Urothelium cell line (cell line): ENCODE measurements at places on chromosomes 7 and 10.

DNA sequence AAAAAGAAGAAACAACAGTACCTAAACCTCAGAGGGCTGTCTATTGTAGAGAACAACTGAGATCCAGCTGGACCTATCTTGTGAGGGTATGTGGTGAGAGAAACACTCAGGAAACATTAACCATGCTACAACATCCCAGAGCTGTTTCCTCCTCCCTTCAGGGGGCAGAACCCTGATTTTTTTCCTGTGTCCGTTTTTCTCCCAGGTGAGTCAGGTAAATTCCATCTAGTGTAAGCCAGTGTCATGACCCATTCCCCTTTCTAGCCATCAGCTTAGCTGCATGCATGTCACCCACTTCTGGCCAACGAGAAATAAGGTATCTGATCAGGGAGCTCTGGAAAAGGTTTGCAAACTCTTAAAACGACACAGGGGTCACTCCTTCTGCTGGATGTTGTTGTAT is 103.8 kb downstream of the DNMBP start:
- no peak for DNase-seq

DNA sequence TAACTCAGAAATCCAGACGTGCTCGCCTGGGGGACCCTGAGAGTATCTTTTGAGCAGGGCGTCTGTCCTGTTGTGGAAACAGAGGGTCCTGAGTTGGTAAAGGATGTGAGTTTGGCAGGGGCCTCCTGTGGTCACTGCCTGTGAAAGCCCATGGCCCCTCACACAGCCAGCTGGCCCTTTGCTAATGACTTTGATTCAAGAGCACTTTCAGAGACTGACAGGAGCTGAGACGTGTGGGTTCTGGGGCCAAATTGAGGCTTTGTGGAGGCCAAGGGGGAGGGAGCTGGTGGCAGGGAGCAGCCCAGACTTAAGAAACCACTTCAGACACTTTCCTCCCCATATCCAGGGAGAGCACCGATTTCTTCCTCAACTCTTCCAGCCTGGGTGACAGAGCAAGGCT is 459.4 kb upstream of the FOXK1 start:
- no peak for DNase-seq

DNA sequence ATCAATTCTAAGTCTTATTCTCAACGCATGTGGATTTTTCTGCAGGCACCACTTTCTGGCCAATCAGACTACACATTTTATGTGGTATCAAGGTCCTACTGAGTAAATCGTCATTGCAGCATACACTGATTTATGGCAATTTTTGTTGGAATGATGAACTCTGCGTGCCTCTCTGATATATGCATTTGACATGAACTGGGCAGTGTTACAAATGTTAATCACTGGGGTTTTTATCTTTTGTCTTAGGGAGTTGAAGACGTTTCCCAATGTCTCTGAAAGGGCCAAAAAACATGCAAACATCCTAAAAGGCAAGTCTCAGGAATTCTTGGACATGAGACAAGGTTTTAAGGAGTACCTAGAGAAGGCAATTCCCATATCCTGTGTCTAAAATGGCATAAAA is 809.5 kb upstream of the CELF2 start:
- DNase-seq = no peak

GRCh38 chr7:107969856-107970255 is 33.1 kb downstream of the LAMB1 start:
- no peak for DNase-seq

GRCh38 chr7:127711872-127712271 is 59.9 kb downstream of the SND1 start:
- DNase-seq = no peak

DNA sequence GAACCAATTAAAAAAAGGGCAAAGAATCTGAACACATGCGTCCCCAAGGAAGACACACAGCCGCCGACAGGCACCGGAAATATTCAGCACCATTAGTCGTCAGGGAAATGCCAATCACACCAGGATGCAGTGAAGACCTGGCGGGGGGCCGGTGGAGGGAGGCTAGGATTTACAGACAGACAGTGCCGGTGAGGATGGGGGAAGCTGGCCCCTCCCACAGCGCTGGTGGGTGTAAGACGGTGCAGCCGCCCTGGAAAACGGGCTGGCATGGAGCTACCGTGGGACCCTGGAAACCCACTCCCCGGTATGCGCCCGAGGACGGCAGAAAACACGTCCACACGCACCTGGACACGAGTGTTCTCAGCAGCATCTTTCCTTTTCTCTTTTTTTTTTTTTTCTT is 4.8 kb upstream of the ADAP1 start:
- DNase-seq = no peak

- DNase-seq = no peak
Measured at GRCh38 chr10:44965104-44965503, 5.5 kb downstream of the RASSF4 start.

- DNase-seq = no peak
Measured at GRCh38 chr10:114100848-114101741, 57.4 kb downstream of the ADRB1 start.

GRCh38 chr7:70006261-70006920 is 408.1 kb downstream of the AUTS2 start:
- no peak for DNase-seq

DNA sequence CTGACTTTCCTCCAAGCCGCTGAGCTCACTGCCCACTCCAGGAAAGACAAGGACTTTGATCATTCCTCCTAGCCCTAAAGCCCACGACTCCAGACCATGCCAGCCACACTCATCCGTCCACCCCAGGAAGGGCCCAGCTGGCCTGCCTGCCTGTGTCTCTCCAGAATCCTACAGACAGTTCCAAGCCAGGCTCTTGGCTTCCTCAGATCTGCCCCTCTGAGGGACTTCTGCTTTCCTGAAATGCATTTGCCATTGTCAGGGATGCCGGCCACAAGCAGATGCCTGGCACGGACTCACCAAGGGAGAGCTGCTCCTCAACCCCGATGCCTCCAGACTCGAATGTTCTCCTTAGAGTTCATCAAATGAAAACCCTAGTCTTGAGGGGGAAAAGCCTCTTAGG is 155.8 kb downstream of the OAT start:
- DNase-seq = no peak

- DNase-seq = no peak
Measured at GRCh38 chr7:94588075-94588474, 67.9 kb downstream of the SGCE start.

GRCh38 chr7:50226669-50227068 is 77.8 kb upstream of the IKZF1 start:
- no peak for DNase-seq

GRCh38 chr7:138477581-138477980 is 17.5 kb downstream of the TRIM24 start:
- DNase-seq = no peak

DNA sequence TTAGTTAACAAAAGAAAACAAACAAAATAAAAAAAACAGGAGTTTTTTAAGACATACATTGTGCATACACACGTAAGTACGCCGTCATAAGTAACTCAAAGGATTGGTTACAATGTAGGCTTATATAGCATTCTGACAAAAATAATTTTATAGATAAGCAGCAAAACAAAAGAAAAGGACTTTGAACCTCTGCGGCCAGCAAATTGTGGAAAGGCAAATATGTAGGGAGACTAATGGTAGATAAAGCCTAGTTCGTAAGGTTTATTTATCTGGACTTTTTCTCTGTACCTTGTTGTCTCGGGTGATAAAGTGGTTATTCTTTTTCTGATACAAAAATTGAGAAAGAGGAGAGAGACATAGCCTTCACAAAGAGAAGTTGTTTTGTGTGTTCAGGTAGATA is 891.9 kb downstream of the CNTNAP2 start:
- DNase-seq = no peak

- no peak for DNase-seq
Measured at GRCh38 chr7:150801242-150801945, 825 bp downstream of the TMEM176A start.

GRCh38 chr10:100359030-100359432 is 12.0 kb downstream of the SCD start:
- DNase-seq = no peak

DNA sequence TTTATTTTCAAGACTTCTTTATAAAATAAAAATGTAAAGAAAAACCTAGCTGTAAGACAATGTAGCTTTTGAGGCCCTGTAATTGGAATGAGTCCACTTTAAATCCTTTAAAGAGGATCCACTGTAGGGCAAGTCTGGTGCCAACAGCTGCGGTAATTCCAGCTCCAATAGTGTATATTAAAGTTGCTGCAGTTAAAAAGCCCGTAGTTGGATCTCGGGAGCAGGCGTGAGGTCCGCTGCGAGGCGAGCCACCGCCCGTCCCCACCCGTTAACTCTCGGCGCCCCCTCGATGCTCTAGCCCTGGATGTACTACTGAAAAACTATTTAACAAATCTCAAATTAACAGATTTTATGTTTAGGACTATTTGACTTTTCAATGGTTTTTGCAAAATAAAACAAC is 414.7 kb upstream of the SEMA3C start:
- DNase-seq = no peak

GRCh38 chr7:101370836-101371235 is 8.2 kb downstream of the COL26A1 start:
- DNase-seq = no peak

DNA sequence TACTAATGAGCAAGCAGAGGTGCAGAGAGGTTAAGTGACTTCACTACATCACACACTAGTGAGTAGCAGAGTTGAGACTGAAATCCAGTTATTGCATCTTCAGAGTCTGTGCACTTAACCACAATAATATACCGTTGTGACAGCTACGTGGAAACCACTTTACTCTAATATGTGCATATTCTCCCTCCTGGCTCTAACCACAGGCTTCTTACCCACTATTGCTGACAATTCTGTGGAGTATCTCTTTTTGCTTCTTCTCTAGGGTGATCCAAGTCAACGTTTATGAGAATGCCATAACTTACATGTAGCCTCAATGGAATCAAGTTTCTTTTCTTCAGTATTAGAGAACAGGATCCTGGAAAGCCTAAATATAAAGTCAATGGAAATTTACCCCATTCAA is 64.2 kb upstream of the MEOX2 start:
- no peak for DNase-seq

GRCh38 chr10:90313576-90314325 is 544.1 kb downstream of the HTR7 start:
- no peak for DNase-seq

DNA sequence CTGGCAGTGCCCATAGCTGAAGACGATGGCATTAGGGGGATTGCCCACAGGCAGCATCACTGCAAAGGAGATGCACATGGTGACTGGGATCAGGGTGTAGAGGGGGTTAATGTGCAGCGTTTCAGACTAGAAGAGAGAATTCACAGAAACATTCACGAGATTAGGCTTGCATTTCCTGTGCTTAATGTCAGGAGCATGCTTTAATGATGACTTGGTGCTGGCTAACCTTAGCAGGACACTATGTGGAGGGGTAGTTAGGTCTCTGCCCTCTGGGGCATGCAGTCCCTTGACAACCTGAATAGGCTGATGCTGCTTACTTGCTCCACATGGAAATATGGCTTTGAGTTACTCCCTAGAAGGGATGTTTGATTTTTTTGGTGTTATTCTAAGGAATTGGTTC is 21.8 kb downstream of the STMP1 start:
- no peak for DNase-seq

DNA sequence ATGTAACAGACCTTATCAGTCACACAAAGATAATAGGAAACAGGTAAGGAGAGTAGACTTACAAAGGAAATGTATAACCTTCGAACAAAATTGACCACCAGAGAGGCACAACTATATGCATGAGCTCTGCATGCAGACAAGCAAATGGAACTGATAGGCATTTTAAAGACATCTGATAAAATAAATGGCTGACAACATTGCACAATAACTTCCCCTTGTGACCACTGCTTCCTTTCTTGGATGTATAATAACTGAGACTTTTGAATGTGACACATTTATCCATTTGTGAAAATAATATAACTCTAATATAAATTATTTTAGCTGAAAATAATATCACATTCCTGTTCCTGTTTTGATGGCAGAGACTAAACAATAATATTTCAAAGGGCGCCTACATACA is 654.2 kb upstream of the STEAP1 start:
- DNase-seq = no peak
